ENCODE measurements at places on chromosomes 7 and 10. TPM values are rescaled to one million over a fixed set of nuclear protein-coding genes. Genes with fewer than 3 reads are reported as not detected.

DNA sequence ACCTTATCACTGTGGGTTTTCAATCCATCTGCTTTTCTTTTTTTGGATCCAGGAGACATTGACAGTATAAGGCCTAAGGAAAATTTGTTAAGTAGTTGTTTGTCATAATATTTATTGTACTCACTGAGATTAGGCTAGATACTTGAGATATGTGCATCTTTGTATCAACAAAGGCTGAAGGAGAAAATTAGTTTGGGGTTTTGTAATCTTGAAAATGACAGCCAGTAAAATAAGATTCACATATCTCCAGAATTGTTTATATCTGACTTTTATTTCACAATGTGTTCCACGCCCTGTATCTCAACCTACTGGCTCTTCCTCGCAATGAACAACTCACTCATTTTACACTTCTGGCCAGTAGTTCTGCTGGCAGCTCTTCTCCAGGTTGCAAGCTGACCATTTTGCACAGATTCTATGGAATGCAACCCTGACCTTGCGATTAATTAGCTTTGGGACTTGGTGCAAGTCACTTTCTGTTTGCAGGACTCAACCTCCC lies 132.7 kb downstream of the GATA3 start:
- no peaks in the 10 kb centered on the region for H3K4me1 ChIP-seq
- no peak for DNase-seq
- no peak overlapping the region for H3K4me3 ChIP-seq
- H3K36me3 ChIP-seq: no peaks in the 10 kb centered on the region
- no peaks in the 10 kb centered on the region for H3K27me3 ChIP-seq
- H3K27ac ChIP-seq: no peak overlapping the region

GRCh38 chr7:35495377-35495776 lies 199.6 kb downstream of the HERPUD2 start:
- H3K36me3 ChIP-seq: no peaks in the 10 kb centered on the region
- no peak overlapping the region for H3K27ac ChIP-seq
- no peaks in the 10 kb centered on the region for H3K4me1 ChIP-seq
- H3K27me3 ChIP-seq: peaks cover 1% of the 10 kb centered on the region

DNA sequence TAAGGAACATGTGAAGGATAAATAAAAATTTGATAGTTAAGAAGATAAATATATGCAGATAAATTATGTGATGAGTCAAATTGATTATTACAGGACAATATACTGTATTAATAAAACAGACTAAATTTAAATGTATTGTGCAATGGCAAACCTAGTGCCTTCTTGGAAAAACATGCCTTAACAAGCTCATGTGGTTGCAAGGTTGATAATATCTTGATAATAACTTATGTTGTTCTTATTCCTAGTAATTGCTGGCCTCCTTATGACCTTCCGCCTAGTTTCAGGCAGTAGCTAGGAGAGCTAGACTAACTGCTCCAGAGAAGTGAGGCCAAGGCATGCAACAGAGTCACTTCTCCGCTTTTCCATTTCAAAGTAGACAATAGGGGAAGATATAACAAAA lies 7.6 kb upstream of the RAB11FIP2 start:
- H3K4me1 ChIP-seq: no peaks in the 10 kb centered on the region
- DNase-seq: no peak
- H3K27me3 ChIP-seq: peaks cover 3% of the 10 kb centered on the region
- H3K4me3 ChIP-seq: no peak overlapping the region
- no peak overlapping the region for H3K27ac ChIP-seq

SLC13A4 gene
- not detected for total RNA-seq

All from GM12878 (cell line).